ENCODE measurements at places on chromosomes 11 and 22. TPM values are rescaled to one million over a fixed set of nuclear protein-coding genes. Genes with fewer than 3 reads are reported as not detected.

Gene SCGB1A1
- total RNA-seq = not detected

Gene ZNF70
- total RNA-seq = 3.4 TPM

Gene ZC3H7B
- total RNA-seq = 58.9 TPM

Gene OR8D4
- not detected for total RNA-seq

Gene SPTBN2
- 0.81 TPM for total RNA-seq

Gene SLC5A4
- not detected for total RNA-seq

Gene BTG4
- total RNA-seq = not detected

Gene MS4A7
- total RNA-seq = 0.98 TPM

Gene CRYBB3
- total RNA-seq = 0.47 TPM

Gene SLC22A6
- not detected for total RNA-seq

- peak; percentile 42 for DNase-seq
- H3K4me3 ChIP-seq = no peak overlapping the region
- no peaks in the 10 kb centered on the region for H3K36me3 ChIP-seq
- H3K4me1 ChIP-seq = peaks cover 6% of the 10 kb centered on the region
- H3K27me3 ChIP-seq = no peaks in the 10 kb centered on the region
- no peak overlapping the region for H3K27ac ChIP-seq
These were observed 2.4 kb downstream of the MPST start for GRCh38 chr22:37021710-37022482.

DNA sequence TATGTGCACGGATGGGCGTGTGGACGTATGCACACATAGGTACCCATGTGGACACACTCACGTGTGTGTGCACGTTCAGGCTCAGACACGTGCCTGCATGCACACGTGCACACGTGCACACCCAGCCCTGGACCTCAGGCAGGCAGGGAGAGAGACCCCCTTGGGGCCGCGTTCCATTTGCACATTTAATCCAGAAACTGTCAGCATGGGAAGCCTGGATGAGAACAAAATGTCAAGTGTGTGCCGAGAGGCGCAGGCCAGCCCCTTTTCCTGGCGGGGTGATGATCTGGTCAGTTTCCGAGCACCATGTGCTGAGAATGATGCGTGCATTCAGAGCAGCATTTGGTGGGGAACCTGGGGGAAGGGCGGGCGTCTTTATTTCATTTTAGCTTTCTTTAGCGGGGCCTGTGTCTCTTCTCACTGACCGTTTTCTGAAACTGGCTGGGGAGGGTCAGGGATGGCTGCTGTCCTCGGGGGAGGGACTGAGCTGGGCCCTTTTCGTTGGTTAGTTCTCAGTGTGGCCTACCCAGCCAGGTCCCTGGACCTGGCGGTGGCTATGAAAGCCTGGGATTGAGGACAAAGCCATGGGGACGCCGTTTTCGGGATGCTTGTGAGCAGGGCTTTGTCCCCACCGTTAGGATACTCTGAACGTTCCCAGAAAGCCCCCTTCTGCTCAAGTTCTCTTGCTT lies 96.3 kb downstream of the KCNQ1 start:
- no peak overlapping the region for H3K27ac ChIP-seq
- H3K4me3 ChIP-seq = no peak overlapping the region
- DNase-seq = no peak
- no peaks in the 10 kb centered on the region for H3K36me3 ChIP-seq
- H3K4me1 ChIP-seq = no peaks in the 10 kb centered on the region

- H3K4me3 ChIP-seq = no peak overlapping the region
- no peak overlapping the region for H3K27ac ChIP-seq
- DNase-seq = no peak
These were observed 121.4 kb upstream of the ANO1 start for GRCh38 chr11:69956669-69957190.

DNA sequence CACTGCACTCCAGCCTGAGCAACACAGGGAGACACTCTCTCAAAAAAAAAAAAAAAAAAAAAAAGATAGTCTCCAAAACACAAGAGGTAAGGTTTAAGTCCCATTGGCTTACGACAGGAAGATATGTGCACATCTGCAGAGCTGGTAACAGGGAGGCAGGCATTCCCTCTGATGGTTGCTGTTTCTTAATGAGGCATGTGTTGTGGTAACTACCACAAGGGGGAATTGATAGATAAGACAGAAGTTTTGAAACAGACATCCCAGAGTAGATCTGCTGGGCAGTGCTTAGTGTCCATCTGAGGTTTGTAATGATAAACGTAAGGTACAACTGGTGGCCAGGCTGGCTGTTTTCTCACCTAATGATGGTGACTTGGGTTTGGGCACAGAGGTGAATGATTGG lies 4.7 kb downstream of the EIF1AD start:
- peaks cover 33% of the 10 kb centered on the region for H3K36me3 ChIP-seq
- H3K27me3 ChIP-seq = no peaks in the 10 kb centered on the region
- H3K27ac ChIP-seq = no peak overlapping the region
- peaks cover 12% of the 10 kb centered on the region for H3K4me1 ChIP-seq
- no peak overlapping the region for H3K4me3 ChIP-seq

- no peaks in the 10 kb centered on the region for H3K36me3 ChIP-seq
- DNase-seq = no peak
- H3K27ac ChIP-seq = no peak overlapping the region
- H3K27me3 ChIP-seq = no peaks in the 10 kb centered on the region
- H3K4me3 ChIP-seq = no peak overlapping the region
- H3K4me1 ChIP-seq = peaks cover 78% of the 10 kb centered on the region
These were observed 87.1 kb downstream of the FAM76B start for GRCh38 chr11:95702526-95702925.

DNA sequence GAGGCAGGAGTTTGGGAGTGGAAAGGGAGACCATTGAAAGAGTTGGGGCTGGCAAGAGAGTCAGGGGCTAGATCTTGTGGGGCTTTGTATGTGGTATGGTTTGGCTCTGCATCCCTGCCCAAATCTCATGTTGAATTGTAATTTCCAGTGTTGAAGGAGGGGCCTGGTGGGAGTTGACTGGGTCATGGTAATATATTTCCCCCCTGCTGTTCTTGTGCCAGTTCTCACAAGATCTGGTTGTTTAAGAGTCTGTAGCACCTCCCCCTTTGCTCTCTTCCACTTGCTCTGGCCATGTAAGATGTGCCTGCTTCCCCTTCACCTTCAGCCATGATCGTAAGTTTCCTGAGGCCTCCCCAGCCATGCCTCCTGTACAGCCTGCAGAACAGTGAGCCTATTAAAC lies 10.1 kb upstream of the RAB3IL1 start:
- H3K36me3 ChIP-seq = no peaks in the 10 kb centered on the region
- no peak overlapping the region for H3K27ac ChIP-seq
- DNase-seq = no peak

GRCh38 chr22:31345331-31346254 lies 553 bp downstream of the PATZ1 start:
- H3K36me3 ChIP-seq = peaks cover 35% of the 10 kb centered on the region
- peak overlapping the region; percentile 76 for H3K4me3 ChIP-seq
- peaks cover 48% of the 10 kb centered on the region for H3K4me1 ChIP-seq
- peak; percentile 86 for DNase-seq

DNA sequence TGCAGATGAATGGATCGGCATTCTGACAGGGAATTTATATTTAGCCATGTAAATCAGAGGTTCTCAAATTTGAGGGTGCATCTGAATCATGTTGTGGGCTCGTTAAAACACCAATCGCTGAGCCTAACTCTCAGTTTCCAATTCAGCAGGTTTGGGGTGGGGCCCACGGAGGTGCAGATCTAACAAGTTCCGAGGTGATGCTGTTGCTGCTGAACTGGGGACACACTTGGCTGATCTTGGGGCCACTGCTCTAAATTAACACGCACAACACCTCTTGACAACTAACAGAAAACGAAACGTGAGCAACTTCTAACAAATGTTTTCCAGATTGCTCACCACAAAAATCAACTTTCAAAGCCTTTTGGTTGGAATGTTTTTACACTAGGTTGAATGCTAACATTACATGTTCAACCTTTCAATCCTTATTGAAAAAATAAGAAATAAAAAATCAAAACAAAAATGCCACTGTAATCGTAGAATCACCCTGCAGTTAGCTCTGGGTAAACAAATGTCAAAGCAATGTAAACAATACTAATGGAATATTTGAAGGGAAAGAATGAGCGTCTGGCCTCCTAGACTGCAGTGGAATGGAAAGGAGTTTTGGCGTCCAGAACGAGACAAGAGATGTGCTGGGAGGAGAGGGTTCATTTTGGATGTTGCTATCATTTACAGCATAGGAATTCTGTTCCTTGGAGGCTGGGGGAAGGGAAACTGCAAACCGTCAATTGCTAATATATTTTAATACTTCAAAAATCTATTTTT lies 68.3 kb upstream of the SLC6A5 start:
- DNase-seq = no peak
- H3K4me3 ChIP-seq = no peak overlapping the region
- no peaks in the 10 kb centered on the region for H3K36me3 ChIP-seq
- no peaks in the 10 kb centered on the region for H3K27me3 ChIP-seq
- H3K4me1 ChIP-seq = no peaks in the 10 kb centered on the region

DNA sequence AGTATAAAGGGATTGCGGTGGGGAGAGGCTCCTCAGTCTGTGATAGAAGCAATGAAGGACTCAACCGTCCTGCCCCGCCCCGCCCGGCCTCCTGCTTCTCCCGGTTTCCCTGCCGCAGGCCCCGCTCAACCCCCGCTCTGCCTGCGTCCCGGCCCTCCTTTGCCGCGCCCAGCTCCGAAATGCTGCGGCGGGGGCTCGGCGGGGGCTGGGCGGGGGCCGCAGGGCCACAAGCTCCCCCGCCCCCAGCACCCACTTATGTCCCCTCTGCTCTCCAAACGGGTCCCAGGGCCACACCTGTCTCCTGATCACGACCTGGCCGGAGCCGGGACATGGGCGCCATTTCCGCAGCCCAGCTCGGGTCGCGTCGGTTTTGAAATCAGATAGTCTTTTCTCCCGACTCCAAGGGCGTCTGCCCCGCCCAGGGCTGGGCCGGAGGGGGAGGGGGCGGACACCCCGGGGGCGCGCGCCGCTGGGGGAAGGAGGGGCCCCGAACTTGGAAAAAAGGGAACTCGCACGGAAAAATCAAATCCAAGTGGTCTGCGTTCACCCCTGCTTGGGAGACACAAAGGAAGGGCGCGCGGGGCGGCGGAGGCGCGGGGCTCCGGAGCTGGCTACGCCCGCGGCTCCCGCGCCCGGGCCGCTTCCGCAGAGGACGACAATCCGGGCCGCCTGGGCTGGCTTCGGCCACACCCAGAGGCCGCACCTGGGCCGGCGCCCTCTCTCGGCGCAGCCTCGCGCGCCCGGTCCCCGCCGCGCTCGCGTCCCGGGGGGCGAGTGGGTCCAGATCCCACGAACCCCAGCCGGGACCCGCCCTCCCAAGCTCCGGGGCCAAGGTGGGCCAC lies 70.6 kb upstream of the EP300 start:
- peak overlapping the region; percentile 59 for H3K27ac ChIP-seq
- no peaks in the 10 kb centered on the region for H3K36me3 ChIP-seq
- H3K4me3 ChIP-seq = peak overlapping the region; percentile 64
- peaks cover 13% of the 10 kb centered on the region for H3K4me1 ChIP-seq
- DNase-seq = peak; percentile 29

DNA sequence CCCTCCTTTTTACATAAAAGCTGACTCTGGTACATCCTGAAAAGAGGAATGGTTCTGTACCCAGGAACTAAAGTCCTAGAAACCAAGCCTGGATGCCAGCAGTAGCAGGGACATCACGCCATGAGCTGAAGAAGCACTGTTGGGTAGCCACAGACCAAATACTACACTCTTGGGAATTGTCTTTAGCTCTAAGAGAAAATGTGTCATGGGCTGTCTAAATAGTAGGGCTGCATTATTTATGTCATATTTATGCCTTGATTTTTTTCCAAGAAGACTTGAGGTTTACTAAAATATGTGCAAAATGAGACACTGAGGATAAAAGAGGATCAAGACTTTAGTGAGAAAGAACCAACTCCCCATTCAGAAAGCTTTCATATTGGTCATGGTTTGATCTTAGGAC lies 213.6 kb downstream of the RAB38 start:
- DNase-seq = no peak
- no peak overlapping the region for H3K27ac ChIP-seq
- no peak overlapping the region for H3K4me3 ChIP-seq
- no peaks in the 10 kb centered on the region for H3K4me1 ChIP-seq

GRCh38 chr11:2811206-2812091 lies 74.1 kb downstream of the CDKN1C start:
- no peaks in the 10 kb centered on the region for H3K27me3 ChIP-seq
- DNase-seq = no peak
- no peak overlapping the region for H3K27ac ChIP-seq
- H3K36me3 ChIP-seq = no peaks in the 10 kb centered on the region
- H3K4me1 ChIP-seq = no peaks in the 10 kb centered on the region

GRCh38 chr22:38089474-38089851 lies 5.5 kb upstream of the SLC16A8 start:
- no peak overlapping the region for H3K4me3 ChIP-seq
- H3K4me1 ChIP-seq = no peaks in the 10 kb centered on the region
- H3K36me3 ChIP-seq = no peaks in the 10 kb centered on the region
- DNase-seq = no peak

DNA sequence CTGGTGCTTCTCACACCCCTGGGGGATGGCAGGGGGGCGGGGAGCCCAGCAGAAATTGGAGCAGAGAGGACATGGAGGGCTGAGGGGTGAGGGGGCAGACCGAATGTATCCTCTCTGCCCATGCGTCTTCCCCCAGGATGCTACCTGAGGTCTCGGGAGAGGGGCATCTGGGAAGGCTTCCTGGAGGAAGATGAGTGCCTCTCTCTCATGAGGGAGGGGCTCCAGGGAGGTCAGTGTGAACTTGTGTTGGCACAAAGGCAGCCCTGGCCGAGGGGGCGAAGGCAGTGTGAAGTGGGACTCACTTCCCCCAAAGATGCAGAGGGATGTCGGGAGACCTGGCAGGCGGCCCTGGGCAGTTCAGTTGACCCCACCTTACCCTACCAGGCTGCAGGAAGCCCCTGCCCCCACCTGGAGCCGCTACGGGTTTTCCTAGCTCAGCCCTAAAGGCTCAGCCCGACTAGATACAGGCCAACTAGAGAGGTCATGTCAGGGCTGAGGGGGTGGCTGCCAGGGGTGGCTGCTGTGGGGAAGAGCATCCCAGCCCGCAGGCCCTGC lies 10.4 kb downstream of the ASCL2 start:
- no peaks in the 10 kb centered on the region for H3K27me3 ChIP-seq
- H3K4me1 ChIP-seq = peaks cover under 1% of the 10 kb centered on the region
- no peak for DNase-seq
- H3K4me3 ChIP-seq = no peak overlapping the region
- no peak overlapping the region for H3K27ac ChIP-seq

GRCh38 chr22:48396785-48397530 lies 1430.7 kb downstream of the BRD1 start:
- no peak overlapping the region for H3K27ac ChIP-seq
- DNase-seq = no peak
- H3K36me3 ChIP-seq = no peaks in the 10 kb centered on the region
- no peak overlapping the region for H3K4me3 ChIP-seq

- peaks cover 4% of the 10 kb centered on the region for H3K27me3 ChIP-seq
- no peak overlapping the region for H3K27ac ChIP-seq
- DNase-seq = no peak
- H3K36me3 ChIP-seq = no peaks in the 10 kb centered on the region
- no peaks in the 10 kb centered on the region for H3K4me1 ChIP-seq
These were observed 245.4 kb downstream of the BUD13 start for GRCh38 chr11:116527180-116527991.
